ENCODE measurements at places on chromosomes 16 and 17.

GRCh38 chr17:77916264-77916663, 42.2 kb upstream of the TNRC6C start:
- no peak for DNase-seq

GRCh38 chr16:46812781-46813540, 18.0 kb downstream of the C16orf87 start:
- DNase-seq: no peak

DNA sequence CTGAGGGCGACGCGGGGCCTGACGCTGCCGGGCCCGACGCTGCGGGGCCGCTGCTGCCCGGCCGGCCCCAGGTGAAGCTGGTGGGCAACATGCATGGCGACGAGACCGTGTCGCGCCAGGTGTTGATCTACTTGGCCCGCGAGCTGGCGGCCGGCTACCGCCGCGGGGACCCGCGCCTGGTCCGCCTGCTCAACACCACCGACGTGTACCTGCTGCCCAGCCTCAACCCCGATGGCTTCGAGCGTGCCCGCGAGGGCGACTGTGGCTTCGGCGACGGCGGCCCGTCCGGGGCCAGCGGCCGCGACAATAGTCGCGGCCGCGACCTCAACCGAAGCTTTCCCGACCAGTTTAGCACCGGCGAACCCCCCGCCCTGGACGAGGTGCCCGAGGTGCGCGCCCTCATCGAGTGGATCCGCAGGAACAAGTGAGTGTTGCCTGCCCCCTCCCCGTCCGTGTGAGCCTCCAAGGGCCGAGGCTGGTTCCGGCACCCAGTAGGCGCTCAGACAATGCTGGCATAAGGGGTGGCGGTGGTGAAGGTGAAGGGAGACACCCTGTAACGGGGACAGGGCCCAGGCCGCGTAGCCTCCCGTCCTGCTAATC, 676 bp downstream of the CPD start:
- no peak for DNase-seq

GRCh38 chr17:67779098-67779672, 46.1 kb upstream of the BPTF start:
- DNase-seq: no peak

- DNase-seq: no peak
These were observed 707 bp downstream of the NUFIP2 start for GRCh38 chr17:29292992-29293889.

DNA sequence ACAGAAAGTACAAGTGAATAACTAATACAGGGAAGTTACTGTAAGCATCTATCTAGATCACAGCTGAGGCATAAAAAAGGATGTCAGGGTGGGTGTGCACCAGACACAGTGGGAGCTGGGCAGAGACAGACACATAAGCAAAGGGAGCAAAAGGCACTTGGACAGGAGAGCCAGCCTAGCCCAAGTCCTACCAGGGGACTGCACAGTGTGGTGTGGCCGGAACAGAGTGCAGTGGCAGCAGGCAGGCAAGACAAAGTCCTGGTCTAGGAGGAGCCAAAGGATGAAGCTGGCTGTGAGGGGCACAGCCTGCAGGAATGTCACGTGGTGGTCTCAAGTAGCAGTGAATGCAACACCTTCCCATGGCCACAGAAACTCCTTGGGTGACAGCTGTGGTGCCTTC, 21.9 kb downstream of the RAD51D start:
- no peak for DNase-seq

GRCh38 chr16:74713325-74713724, 12.7 kb upstream of the MLKL start:
- no peak for DNase-seq

DNA sequence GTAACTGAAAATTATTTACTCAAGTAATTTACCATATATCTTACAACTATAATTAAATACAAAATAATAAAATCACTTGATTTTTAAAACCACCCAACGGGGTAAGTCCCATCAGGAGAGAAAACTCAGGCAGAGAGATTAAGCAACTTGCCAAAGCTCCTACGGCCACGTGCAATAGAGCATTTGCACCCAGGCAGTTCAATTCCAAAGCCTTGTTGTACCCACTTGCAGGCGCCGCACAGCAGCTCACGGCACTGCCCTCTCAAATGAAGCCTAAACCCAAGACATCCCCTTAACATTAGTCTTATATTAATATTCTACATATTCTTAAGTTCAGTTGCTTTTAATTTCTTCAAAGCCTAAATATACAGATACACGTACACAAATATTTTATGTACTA, 75.7 kb downstream of the SPAG9 start:
- DNase-seq: no peak

- DNase-seq: no peak
These were observed 197.6 kb downstream of the AATF start for GRCh38 chr17:37146086-37147064.

Data from epithelial cell of proximal tubule (primary cell).